ENCODE measurements at places on chromosomes 11 and 22. TPM values are rescaled to one million over a fixed set of nuclear protein-coding genes. Genes with fewer than 3 reads are reported as not detected.

The SPTBN2 gene
- total RNA-seq: 34.1 TPM

The KLHL35 gene
- total RNA-seq: 9.4 TPM

DNA sequence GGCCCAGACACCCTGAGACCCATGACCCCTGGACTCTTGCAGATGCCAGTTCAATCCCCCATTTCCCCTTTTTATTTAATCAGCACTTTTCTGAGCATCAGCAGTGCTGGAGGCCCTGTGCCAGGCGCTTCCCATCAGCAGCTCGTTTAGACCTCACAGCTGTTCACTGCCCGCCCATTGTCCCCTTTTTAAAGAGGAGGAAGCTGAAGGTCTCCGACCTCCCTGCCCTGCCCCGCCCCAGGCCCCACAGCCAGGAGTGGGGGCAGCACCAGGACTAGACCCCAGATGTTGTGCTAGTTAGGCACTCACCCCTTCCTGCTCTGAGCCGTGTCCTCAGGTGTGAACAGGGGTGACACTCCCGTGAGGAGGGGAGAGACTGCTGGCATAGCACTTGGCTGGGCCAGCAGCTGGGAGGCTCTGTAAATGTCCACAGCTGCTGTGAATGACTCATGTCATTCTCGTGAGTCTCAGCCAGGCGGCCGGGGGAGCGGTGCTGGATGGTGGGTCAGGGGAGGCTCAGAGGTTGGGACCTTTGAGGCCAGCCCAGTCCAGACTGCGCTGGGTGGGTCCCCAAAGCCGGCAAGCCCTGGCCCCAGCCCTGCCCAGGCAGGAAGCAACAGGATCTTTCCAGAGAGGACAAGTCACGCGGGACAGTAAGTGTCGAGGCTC lies 19.9 kb downstream of the EMID1 start:
- H3K27me3 ChIP-seq: peaks cover 2% of the 10 kb centered on the region
- DNase-seq: no peak

GRCh38 chr11:14125529-14125928 lies 163.0 kb downstream of the SPON1 start:
- DNase-seq: no peak
- H3K27ac ChIP-seq: no peak overlapping the region
- no peak overlapping the region for H3K4me3 ChIP-seq
- H3K36me3 ChIP-seq: peaks cover 3% of the 10 kb centered on the region

DNA sequence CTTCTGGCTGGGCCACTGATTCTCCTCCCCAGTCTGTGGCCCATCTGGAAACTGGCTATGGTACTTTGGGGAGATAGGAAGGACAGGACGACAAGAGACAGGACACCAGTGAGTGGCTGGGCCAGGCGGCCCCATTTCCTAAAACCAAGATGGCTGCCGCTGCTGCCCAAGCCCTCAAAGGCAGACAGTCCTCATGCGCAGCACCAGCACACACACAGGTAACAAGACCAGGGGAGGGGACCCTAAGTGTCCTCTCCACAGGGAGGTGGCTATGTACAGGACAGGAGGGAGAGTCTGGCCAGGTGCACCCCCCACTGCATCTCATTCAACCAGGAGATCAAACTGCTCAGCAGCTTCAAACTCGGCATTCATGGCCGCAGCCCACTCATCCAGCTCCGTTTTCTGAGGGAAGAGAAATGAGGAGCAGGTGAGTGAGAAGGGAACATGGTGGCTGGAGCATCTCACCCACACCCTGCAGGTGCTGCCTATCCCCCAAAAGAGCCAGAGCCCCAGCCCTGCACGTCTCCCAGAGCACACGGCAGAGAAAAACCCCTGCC lies 5.0 kb downstream of the CDCA5 start:
- H3K36me3 ChIP-seq: peaks cover 14% of the 10 kb centered on the region
- H3K27ac ChIP-seq: no peak overlapping the region
- peaks cover 24% of the 10 kb centered on the region for H3K4me1 ChIP-seq
- H3K4me3 ChIP-seq: peak overlapping the region; percentile 77
- no peaks in the 10 kb centered on the region for H3K27me3 ChIP-seq
